M059J (cell line): ENCODE measurements at places on chromosomes 12 and 14. TPM values are rescaled to one million over a fixed set of nuclear protein-coding genes. Genes with fewer than 3 reads are reported as not detected.
A peak's percentile ranks its signal among the peaks of the same experiment; 100 is the strongest.

DNA sequence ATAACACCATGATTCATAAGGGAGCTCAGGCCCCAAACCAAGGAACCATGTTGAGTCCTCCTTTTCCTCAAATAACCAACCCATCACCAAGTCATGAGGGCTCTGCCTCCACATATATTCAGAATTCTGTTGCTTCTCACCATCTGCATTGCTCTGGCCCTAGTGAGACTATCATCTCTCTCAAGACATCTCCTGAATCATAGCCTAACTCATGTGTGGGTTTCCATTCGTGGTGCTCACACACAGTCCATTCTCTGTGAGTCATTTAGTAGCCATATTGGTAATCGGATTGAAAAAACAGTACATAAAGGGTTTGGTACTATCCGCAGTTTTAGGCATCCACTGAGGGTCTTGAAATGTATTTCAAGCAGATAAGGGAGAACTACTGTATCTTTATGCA is 5.1 kb upstream of the SLC38A2 start:
- DNase-seq = peak; percentile 52

Gene KCNMB4
- total RNA-seq = 2.9 and 3.0 TPM in 2 replicates

GRCh38 chr12:109632342-109632741 is 58.7 kb downstream of the MVK start:
- DNase-seq = no peak

GRCh38 chr14:102144914-102145313 is 5.2 kb downstream of the WDR20 start:
- DNase-seq = no peak

GRCh38 chr12:59298296-59298695 is 297.5 kb upstream of the SLC16A7 start:
- no peak for DNase-seq

Gene PLBD1
- total RNA-seq = 1.4 and 1.5 TPM in 2 replicates

GRCh38 chr12:12582193-12582881 is 19.7 kb upstream of the DUSP16 start:
- no peak for DNase-seq

GRCh38 chr12:94952325-94952724 is 51.2 kb downstream of the NDUFA12 start:
- no peak for DNase-seq
